Spinal cord (tissue), 10 donors: ENCODE measurements at places on chromosomes 12 and 14. TPM values are rescaled to one million over a fixed set of nuclear protein-coding genes. Genes with fewer than 3 reads are reported as not detected.

Gene GPR162
- polyA plus RNA-seq = 128 TPM

Gene STRN3
- 37.2 TPM for polyA plus RNA-seq

Gene VRTN
- polyA plus RNA-seq = not detected

Gene AICDA
- polyA plus RNA-seq = 0.13 TPM

Gene FAM222A
- polyA plus RNA-seq = 25.0 TPM

Gene GLT8D2
- polyA plus RNA-seq = 14.2 TPM

Gene RGS6
- 11.2 TPM for polyA plus RNA-seq

Gene SMCO2
- 1.4 TPM for polyA plus RNA-seq

Gene KRT5
- 0.27 TPM for polyA plus RNA-seq

Gene GLI1
- 9.2 TPM for polyA plus RNA-seq

Gene MTRFR
- 23.5 TPM for polyA plus RNA-seq

Gene PLEKHD1
- polyA plus RNA-seq = 2.3 TPM

Gene NOP9
- polyA plus RNA-seq = 25.7 TPM

Gene PARPBP
- polyA plus RNA-seq = 7.9 TPM

Gene SLCO1A2
- polyA plus RNA-seq = 14.5 TPM

Gene MANSC1
- polyA plus RNA-seq = 21.1 TPM

Gene SPIC
- not detected for polyA plus RNA-seq

Gene RD3L
- not detected for polyA plus RNA-seq

Gene RNASE7
- 0.12 TPM for polyA plus RNA-seq

Gene ARF3
- 319 TPM for polyA plus RNA-seq

Gene KRT6C
- polyA plus RNA-seq = not detected
